Activated CD4-positive, alpha-beta T cell treated with anti-CD3 and anti-CD28 coated beads, Interleukin-2, amount 10 ng/mL, durations not matched to agents 7 days and 5 days (primary cell): ENCODE measurements at places on chromosomes 4 and X. TPM values are rescaled to one million over a fixed set of nuclear protein-coding genes. Genes with fewer than 3 reads are reported as not detected.

GRCh38 chr4:153348006-153348405, 3.5 kb downstream of the MND1 start:
- H3K27ac ChIP-seq: no peak overlapping the region
- no peak for DNase-seq
- H3K36me3 ChIP-seq: peaks cover 36% of the 10 kb centered on the region
- H3K4me1 ChIP-seq: peaks cover 47% of the 10 kb centered on the region
- H3K4me3 ChIP-seq: no peak overlapping the region

Gene CXCL10
- total RNA-seq: 0.27 TPM

Gene MGARP
- 0.25 TPM for total RNA-seq

Gene LAMTOR3
- 28.9 TPM for total RNA-seq

Gene RTL5
- total RNA-seq: 0.07 TPM

Gene ENOPH1
- 32.7 TPM for total RNA-seq

Gene NUDT10
- 0.25 TPM for total RNA-seq
